Left lung (tissue), 14 donors: ENCODE measurements at places on chromosomes 4 and X. TPM values are rescaled to one million over a fixed set of nuclear protein-coding genes. Genes with fewer than 3 reads are reported as not detected.

- DNase-seq, result no peak
Observed at GRCh38 chr4:76556452-76556851, 121.4 kb downstream of the SHROOM3 start.

- no peak for DNase-seq
Observed at GRCh38 chr4:170716868-170717267, 627.1 kb upstream of the AADAT start.

GRCh38 chr4:95294321-95294720 lies 254.5 kb downstream of the UNC5C start:
- DNase-seq, result no peak

DNA sequence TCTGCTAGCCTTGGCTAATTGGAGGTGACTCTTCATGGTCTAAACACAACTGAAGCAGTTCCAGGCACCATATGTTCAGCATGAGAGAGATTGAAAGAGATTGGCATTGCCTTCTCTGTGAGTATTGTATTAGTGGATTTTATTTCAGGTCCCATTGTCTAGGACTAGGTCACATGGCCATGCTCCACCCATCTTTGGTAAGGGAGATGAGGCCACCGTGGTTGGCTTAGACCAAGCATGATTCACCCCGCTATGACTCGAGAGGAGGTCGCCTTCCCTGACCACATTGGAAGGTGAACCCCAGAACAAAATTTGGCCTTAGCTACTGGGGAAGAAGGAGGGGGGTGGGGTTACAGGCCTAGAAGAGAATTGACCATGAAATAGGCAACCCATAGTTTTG lies 109.9 kb upstream of the BCOR start:
- DNase-seq, result no peak

GRCh38 chr4:163815776-163816175 lies 321.3 kb downstream of the TMA16 start:
- no peak for DNase-seq

DNA sequence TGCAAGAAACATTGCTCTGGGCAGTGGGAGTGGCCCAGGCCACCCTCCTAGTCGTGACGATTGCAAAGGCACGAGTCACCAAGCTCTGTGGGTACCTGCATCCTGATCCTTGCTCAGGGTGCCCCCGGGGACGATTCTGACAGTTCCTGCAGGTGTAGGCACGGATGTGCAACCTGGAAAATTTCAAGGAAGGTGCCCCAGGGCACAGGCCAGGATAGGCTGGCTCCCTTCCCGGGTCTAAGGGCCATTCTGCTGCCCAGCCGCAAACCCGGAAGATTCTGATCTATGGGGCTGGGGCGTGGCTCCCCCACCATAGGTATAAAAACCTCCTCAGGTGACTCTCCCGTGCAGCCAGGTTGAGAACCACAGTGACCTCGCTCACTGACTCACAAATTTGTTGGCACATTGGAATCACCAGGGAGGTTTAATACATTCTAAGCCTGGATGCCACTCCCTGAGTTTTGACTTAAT lies 228.5 kb downstream of the PTTG2 start:
- no peak for DNase-seq

DNA sequence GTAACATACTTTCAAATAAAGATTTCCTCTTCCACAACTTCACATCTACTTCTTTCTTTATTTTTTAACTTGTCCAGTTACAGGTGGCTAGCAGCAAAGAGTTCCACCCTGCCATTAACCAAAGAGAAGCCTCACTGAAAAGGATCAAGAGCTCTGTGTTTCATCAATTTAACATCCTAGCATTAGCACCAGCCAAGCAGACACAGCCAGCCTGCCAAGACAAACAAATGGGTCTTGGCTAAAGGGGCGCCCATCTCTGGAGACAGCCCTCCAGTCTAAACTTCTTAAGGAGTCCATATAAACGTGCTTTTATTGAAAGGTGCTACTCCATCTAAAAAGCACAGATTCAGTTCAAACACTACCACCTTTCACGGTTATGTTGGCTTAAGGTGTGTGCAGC lies 105.3 kb downstream of the ADAMTS3 start:
- DNase-seq, result no peak

- no peak for DNase-seq
Observed at GRCh38 chrX:41490446-41490845, 43.3 kb downstream of the NYX start.

DNA sequence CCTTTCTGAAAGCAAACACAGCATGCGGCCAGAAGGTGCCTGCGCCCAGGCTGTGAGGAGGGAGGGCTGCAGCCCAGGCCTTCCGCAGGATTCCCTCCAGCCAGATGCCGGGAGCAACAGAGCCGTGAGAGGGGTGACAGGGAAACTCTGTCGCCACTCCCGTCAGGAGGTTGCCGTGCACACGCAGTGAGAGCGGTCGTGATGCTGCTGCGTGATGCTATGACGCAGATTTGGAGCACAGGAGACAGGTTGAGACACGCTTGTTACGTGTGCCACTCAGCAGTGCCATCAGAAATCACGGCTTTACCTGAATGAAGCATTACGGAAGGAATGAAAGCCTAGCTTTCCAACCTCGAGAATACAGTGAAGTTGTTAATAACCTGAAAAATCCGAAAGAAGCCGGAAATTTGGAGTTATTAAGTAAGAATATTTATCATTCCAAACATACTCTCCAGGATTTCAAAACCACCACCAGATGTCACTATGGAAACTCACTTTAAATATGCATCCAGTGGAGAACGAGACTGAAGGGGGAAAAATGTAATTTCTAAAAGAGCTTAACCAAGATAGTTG lies 54.4 kb downstream of the FAT1 start:
- DNase-seq, result no peak

GRCh38 chr4:1714303-1715001 lies 2.3 kb upstream of the SLBP start:
- DNase-seq, result no peak

DNA sequence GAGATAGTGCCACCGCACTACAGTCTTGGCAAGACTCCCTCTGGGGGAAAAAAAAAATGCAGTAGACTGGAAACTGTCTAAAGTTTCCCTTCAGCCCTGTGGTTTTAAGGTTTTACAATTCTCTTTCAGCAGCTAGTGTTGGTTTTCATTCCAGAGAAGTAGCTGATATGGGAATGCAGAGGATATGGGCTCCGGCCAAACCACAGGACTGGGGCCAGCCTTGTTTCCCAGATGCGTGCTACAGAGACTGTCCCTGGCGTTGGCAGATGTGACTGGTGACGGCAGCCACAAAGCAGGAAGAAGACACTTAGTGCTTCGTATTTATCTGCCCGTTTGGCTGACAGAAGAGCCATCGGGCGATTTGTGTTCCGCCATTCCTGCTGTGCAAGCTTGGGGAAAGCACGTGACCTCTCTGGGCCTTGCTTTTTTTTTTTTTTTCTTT lies 43.2 kb downstream of the ZBTB49 start:
- DNase-seq, result no peak

GRCh38 chr4:83361416-83362103 lies 26.9 kb upstream of the HPSE start:
- no peak for DNase-seq

DNA sequence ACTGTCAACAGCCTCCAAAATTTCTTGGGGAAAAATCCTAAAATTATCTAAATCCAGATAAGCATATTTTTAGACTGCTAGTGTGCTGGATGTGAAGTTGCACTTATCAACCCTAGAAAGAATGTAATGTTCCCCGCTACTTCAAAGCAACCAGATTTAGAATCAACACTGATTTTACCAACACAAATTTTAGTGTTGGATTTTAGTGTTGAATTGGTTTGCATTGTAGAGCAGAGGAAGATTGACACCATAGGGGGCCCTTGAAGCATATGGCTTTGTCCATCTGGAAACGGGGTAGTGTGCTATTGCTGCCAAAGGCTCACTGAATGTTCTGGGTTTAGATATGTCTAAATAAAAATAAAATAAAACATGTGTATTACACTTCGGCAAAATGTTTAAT lies 126.3 kb upstream of the EMCN start:
- DNase-seq, result no peak

GRCh38 chrX:20988804-20989203 lies 385.4 kb upstream of the CNKSR2 start:
- no peak for DNase-seq

ATP8A1 gene
- 37.2 TPM for total RNA-seq

NRK gene
- total RNA-seq, result 16.1 TPM

GAB3 gene
- 6.6 TPM for total RNA-seq

AFF2 gene
- 6.0 TPM for total RNA-seq

ZBTB49 gene
- total RNA-seq, result 5.3 TPM
